ENCODE measurements at places on chromosomes 12 and 14.

DNA sequence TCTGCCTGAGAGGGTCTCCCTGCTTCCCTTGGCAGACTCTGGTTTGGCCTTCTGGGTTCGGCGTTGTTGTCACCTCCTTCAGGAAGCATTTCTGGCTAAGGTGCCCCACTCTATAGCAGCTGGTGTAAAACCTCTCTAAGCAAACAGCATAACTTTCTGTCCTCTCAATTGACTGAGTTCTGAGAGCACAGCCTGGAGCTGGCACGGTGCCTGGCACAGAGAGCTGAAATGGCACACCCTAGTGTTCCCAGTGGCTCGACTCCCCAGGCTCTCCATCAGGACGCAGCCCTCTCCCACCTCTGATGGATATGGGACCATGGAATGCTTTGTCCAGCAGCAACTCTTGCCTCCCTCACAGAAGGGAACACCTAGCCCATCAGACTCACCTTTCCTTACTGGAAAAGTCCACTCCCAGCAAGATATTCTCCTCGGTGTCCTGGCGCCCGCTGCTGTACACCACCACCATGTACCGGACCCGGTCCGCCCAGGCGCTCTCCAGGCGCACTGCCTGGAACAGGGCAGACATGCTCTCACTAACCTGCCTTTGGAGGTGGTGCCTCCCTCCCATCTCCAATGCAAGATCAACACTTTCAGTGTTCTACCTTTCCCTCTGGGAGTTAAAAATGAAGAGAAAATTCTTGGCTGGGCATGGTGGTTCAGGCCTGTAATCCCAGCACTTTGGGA lies 40.6 kb downstream of the SSH1 start:
- no peak overlapping the region for H3K4me3 ChIP-seq
- no peaks in the 10 kb centered on the region for H3K27me3 ChIP-seq
- H3K36me3 ChIP-seq: peaks cover 24% of the 10 kb centered on the region
- no peak overlapping the region for H3K27ac ChIP-seq
- no peaks in the 10 kb centered on the region for H3K4me1 ChIP-seq
- no peak for DNase-seq

DNA sequence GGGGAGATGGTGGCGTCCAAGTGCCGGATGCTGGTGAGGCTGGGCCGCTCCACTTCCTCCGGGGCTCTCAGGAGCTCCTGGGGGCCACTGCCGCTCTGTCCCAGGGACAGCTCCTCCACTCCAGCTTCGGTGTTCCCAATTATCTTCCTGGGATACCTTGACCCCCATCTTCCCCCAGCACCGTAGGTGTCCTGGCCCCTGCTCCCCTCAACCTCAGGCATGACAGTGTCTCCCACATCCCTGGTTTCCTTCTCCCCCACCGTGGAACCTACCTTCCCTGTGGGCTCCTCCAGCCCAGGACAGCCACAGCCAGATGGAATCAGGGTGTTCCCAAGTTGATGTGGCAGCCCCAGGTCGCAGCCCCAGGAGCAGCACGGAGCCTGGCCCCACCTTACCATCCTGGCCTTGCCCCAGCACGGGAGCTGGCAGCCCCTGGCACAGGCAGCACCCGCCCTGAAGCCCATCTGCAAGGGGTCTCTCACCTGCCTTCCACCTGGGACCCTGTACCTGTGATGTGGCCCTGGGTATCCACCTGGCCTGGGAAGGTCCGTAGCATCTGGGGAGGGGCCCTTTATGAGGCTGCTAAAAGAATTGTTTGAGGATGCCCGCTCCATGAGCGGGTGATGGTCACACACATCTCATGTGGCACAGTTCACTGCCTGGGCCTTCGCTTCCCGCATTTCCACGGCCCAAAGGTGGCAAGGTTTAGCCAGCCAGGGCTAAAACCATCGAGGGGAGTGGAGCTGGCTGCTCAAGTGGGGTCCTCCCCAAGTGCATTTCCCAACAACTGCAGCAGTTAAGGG lies 4.1 kb downstream of the TMEM121 start:
- H3K27me3 ChIP-seq: peaks cover 25% of the 10 kb centered on the region
- peaks cover 5% of the 10 kb centered on the region for H3K4me1 ChIP-seq
- no peaks in the 10 kb centered on the region for H3K36me3 ChIP-seq
- DNase-seq: no peak

GRCh38 chr12:53211476-53212381 lies 4.7 kb upstream of the ITGB7 start:
- H3K36me3 ChIP-seq: no peaks in the 10 kb centered on the region
- no peaks in the 10 kb centered on the region for H3K27me3 ChIP-seq
- H3K4me1 ChIP-seq: peaks cover 1% of the 10 kb centered on the region
- H3K27ac ChIP-seq: no peak overlapping the region

- H3K27ac ChIP-seq: no peak overlapping the region
- no peaks in the 10 kb centered on the region for H3K4me1 ChIP-seq
These were observed 5.1 kb downstream of the ANO6 start for GRCh38 chr12:45220969-45221368.

DNA sequence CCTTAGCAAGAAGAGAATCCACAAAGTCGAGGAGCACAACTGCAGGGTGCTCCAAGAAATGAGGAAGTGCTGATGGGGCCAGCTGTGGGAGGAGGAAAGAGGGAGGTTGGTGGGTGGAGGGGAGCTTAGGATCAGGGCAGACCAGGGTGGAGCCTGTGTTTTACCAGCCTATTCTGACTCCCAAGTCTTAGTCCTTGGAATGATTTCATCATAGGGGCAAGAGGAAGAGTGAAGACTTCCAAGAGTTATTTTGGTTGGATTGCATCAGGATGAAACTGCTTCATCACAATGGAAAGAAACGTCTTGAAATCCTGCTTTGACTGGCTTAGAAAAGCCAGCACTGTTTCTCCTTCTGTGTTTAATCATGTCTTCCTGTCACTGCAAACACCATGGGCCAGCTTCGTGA lies 194.0 kb downstream of the DPF3 start:
- H3K4me1 ChIP-seq: no peaks in the 10 kb centered on the region
- DNase-seq: no peak
- no peak overlapping the region for H3K27ac ChIP-seq
- no peak overlapping the region for H3K4me3 ChIP-seq
- H3K27me3 ChIP-seq: no peaks in the 10 kb centered on the region

GRCh38 chr12:56116267-56117081 lies at the start of gene RPL41:
Gene RPL41, plus strand, starts transcription at chr12:56116633.
- H3K36me3 ChIP-seq: peaks cover 32% of the 10 kb centered on the region
- H3K4me3 ChIP-seq: peak within 1 kb of the TSS; percentile 73
- peaks cover 21% of the 10 kb centered on the region for H3K4me1 ChIP-seq
- DNase-seq: peak; percentile 97
- peak within 1 kb of the TSS; percentile 93 for H3K27ac ChIP-seq
